ENCODE measurements at places on chromosomes 2 and 18.

- DNase-seq = no peak
Observed at GRCh38 chr2:198374375-198375082, 570.1 kb downstream of the PLCL1 start.

GRCh38 chr2:51145761-51146160 is 113.8 kb upstream of the NRXN1 start:
- DNase-seq = no peak

DNA sequence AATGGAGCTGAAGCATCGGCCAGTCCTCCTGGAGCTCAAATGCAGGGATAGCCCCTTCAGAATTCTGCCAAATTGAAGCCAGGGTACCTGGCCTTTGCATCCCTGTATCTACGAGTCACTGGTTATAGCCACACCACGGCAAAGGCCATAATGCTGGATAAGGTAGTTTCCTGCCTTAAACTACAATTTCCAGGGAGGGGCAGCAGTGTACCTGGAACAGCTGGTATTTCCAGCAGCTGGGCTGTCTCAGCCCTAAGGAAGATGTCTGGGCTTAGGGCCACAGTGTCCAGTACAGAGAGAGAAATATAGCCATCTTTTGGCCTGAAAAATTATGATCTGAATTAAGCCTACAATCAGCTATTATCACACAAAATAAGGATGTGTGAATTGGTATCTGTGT is 180.3 kb downstream of the GCA start:
- no peak for DNase-seq

DNA sequence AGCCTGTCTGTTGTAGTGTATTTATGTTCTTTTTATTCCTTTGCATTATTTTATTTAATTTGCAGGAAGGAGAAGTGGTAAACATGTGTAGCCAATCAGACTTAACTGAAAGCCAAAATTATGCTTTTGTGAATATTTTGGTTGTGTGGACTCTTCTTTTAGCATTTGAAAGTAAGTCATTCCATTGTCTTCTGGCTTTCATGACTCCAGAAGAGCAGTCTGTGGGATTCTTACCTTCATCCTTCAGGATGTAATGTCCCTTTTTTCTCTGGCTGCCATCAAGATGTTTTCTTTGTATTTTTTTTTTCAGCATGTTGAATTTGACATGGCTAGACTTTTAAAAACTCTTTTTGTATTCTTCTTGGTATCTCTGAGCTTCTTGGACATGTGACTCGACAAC is 895.2 kb upstream of the ZEB2 start:
- no peak for DNase-seq

GRCh38 chr2:146852661-146853060 is 992.2 kb upstream of the ACVR2A start:
- no peak for DNase-seq

DNA sequence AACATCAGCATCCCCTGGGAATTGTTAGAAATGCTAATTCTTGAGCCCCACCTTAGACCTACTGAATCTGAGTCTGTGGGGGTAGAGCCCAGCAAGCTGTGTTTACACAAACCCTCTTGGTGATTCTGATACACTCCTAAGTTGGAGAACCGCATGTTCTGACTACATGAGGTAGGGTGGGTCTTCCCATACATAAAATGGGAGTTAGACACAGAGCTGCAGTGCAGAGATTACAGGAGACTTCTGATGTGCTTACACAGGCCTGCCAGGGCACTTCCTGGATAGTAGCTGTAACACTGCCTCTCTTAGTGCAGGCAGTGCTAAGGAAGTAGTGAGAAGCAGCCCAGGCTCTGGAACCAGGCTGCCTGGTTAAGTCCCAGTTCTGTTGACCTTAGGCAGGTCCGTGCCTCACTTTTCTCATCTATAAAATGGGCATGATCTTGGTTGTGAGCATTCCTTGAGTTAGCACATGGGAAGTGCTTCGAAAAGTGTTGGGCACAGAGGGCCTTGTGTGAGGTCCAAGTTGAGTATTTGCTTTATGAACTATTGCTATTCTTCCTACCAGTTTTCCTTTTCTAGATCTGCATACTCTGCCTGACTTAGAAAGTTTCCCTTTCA is 67.3 kb downstream of the GLI2 start:
- no peak for DNase-seq

DNA sequence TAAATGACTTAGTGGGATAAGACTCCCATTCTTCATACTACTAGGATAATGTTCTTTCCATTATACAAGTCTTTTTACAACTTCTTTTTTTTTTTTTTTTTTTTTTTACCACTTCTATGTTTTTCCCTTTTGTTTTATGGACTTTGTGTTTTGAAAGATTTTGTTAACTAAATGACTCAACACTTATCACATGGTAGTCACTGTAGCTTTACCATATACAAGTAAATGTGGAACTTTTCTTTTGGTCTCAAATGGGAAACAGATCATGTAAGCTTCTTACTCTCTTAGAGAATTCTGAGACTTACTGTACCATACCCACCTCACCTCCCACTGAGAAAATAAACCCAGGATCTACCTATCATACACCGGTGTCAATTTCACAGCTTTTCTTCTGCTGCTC is 590.3 kb upstream of the CDH2 start:
- no peak for DNase-seq

DNA sequence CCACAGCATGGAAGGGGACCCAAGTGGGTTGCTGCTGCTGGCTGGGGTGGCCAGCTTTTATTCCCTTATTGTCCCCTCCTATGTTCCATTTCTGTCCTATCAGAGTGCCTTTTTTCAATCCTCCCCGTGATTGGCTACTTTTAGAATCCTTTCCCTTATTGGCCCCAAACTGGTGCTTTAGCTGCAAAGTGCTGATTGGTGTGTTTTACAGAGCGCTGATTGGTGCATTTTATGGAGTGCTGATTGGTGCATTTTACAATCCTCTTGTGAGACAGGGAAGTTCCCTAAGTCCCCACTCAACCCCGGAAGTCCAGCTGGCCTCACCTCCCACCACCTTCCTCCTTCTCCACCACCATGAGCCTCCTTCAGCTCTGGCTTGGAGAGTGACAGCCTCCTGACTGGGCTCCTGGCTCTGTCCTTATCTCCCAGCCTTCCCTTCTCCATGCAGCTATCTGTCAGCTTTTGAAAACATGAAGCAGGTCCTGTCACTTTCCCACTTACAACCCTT is 20.7 kb upstream of the PLB1 start:
- no peak for DNase-seq

- DNase-seq = no peak
Observed at GRCh38 chr2:201839727-201840126, 33.4 kb downstream of the CDK15 start.

- no peak for DNase-seq
Observed at GRCh38 chr18:76588601-76589226, 93.7 kb upstream of the ZNF516 start.

All from activated CD8-positive, alpha-beta memory T cell treated with anti-CD3 and anti-CD28 coated beads for 4 hours (primary cell).